SJSA1 (cell line): ENCODE measurements at places on chromosomes 4 and X. TPM values are rescaled to one million over a fixed set of nuclear protein-coding genes. Genes with fewer than 3 reads are reported as not detected.

DNA sequence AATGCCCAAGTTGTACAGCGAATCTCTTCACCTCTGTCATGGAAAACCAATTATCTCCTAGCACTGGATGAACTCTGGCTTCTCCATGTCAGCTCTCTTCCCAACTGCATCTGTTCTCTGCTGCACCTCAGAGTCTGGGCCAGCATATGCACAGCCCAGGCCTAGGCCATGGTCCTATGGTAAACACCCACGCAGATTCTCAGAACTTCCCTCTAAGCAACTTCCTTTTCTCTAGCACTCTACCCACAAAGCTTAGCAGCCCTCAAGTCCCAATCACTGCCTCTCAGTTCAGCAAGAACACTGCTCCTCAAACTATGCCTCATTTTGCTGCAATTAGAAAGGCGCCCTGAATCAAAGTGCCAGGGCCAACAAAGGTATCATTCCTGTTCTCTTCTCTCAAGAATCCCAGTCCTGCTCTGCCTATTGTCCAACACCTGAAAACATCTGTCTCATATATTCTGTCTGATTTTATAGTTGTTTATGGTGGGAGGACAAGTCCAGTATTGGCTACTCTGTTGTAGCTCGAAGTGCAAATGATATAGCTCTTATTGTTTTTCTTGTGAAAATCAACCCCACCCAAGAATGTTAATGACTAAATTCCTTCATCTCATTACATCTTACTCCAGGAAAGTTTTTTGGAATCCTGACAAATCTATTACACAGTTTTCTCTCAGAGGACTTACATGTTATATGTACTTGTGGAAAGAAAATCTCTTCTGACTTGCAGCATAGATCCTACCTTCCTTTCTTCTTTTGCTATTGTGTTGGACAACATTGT lies 85.4 kb downstream of the DCHS2 start:
- no peak for DNase-seq

DNA sequence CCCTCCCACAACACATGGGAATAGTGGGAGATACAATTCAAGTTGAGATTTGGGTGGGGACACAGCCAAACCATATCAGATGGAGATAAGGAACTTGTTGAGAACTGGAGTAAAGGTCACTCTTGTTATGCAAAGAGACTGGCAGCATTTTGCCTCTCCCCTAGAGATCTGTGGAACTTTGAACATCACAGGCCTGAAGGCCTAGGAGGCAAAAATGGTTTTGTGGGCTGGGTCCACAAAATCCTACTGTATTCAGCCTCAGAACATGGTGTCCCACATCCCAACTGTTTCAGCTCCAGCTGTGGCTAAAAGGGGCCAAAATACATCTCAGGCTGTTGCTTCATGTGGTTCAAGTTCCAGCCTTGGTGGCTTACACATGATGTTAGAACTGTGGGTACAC lies 1247.8 kb upstream of the IGFBP7 start:
- DNase-seq, result no peak

DNA sequence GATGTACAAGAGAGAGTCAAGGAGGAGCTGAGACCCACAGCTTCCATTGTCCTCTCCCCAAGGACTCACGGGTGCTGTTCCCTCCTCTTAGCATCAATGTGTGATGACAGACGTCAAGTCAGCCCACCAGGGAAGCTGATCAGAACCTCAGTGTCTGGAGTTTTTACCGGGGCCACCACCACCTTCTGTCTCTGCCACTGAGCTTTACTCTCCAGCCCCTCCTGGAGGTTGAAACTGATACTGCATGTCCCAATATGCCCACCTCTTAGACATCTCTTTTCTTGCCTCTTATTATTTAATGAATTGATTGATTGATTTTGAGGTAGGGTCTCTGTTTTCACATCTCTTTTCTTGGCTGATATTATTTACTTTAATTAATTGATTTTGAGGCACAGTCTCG lies 10.3 kb upstream of the AKAP17A start:
- DNase-seq, result peak; percentile 72

GRCh38 chrX:128460835-128461234 lies 408.6 kb upstream of the ACTRT1 start:
- no peak for DNase-seq

DNA sequence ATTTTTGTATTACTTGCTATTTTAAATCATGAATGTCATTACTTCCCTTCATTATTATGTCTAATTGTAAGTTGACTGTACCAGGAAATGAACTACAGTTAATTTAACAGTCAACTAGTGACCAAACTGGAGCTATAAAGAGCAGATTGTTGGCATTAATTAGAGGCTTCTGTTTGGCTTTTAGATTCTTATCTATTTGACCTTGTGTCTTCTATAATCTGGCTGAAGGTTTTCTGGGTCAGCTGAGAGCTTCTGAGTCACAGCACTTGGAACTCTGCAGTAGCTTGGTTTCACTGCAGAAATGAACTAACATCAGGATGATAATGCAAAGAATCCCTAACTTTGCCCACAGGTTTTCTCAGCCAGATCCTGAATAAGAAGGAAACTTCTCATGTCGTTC lies 169.2 kb upstream of the LEF1 start:
- DNase-seq, result no peak

DNA sequence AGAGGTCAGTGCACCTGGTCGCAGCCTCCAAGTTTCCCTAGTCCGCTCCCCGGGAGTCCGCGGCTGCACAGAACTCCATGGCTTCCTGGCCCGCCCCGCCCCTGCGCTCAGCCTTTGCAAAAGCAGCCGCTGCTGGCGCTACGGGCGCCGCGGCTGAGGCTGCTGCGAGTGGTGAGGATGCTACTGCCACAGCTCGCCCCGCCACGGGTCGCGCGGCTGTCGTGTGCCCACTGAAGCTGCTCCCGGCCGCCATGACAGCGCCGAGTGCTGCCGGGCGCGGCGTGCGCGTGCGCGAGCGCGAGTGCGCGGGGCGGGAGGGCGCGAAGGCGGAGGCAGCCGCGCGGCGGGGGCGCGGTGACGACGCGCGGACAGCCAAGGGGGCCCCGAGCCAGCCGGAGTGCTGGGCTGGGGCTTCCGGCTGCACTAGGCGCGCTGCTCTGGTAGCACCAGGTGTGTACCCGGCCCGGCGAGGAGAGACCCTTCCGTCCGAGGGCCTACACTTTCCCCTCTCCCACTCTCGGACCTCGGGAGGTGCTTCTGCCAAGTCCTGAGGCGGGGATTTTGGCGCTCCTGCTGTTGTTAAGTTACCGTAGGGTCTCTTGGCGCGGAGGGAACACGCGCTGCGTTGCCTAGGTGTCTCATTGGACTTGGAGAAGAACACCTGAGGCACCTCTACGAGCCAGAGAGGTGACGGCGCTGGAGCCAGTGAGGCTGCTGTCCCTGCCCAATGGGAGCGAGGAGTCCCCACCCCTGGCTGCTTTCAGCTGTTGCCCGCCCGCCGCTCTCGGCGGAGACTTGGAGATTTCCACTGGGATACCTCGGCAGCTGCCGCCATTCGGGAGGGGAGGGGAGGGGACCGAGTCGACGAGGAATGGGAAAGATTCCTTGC lies 619 bp upstream of the LRBA start:
- DNase-seq, result peak; percentile 57

GRCh38 chrX:24647257-24648058 lies at the start of gene PCYT1B:
TSS of gene PCYT1B (minus strand) at chrX:24647347. CDS start at chrX:24647105, 242 bp downstream.
- DNase-seq, result peak; percentile 43

- no peak for DNase-seq
Observed at GRCh38 chrX:153245288-153245731, 66.2 kb downstream of the MAGEA1 start.

- no peak for DNase-seq
Observed at GRCh38 chr4:185567381-185568376, 32.4 kb upstream of the PDLIM3 start.

GRCh38 chr4:69060651-69061308 lies 35.5 kb upstream of the UGT2B7 start:
- no peak for DNase-seq

USP17L24 gene
- not detected in 2 replicates for total RNA-seq

GLRA2 gene
- not detected in 2 replicates for total RNA-seq

TMPRSS11D gene
- not detected in 2 replicates for total RNA-seq

KIAA1210 gene
- not detected in 2 replicates for total RNA-seq
